ENCODE measurements at places on chromosomes 7 and 10.

- no peak for DNase-seq
These were observed 3.0 kb downstream of the DLX6 start for GRCh38 chr7:97008275-97008917.

- no peak for DNase-seq
These were observed 6.3 kb upstream of the HGF start for GRCh38 chr7:81776161-81776560.

- DNase-seq: no peak
These were observed 1085.4 kb upstream of the SORCS1 start for GRCh38 chr10:108249940-108250339.

GRCh38 chr7:77544518-77544917, 7.4 kb downstream of the PTPN12 start:
- DNase-seq: no peak

- no peak for DNase-seq
These were observed 143.3 kb downstream of the SLC25A13 start for GRCh38 chr7:96178581-96178980.

DNA sequence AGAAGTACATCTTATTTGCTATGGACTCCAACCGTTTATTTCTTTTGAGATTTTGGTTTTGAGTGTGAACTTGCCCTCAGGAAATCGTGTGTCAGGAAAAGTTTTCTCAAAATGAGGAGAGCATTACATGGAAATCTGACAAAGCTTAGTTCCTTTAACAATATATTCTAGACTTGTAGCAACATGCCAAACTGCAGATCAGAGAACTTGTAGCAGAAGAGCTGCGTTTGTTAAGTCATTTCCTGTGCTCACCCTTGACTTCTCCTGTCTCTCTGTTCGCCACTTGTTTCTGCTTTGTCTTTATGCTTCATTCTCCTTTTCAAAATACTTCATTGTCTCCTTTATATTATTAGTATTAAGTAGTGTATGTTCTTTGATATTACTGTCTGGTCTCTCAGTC, 116.6 kb upstream of the FOXP2 start:
- DNase-seq: no peak

DNA sequence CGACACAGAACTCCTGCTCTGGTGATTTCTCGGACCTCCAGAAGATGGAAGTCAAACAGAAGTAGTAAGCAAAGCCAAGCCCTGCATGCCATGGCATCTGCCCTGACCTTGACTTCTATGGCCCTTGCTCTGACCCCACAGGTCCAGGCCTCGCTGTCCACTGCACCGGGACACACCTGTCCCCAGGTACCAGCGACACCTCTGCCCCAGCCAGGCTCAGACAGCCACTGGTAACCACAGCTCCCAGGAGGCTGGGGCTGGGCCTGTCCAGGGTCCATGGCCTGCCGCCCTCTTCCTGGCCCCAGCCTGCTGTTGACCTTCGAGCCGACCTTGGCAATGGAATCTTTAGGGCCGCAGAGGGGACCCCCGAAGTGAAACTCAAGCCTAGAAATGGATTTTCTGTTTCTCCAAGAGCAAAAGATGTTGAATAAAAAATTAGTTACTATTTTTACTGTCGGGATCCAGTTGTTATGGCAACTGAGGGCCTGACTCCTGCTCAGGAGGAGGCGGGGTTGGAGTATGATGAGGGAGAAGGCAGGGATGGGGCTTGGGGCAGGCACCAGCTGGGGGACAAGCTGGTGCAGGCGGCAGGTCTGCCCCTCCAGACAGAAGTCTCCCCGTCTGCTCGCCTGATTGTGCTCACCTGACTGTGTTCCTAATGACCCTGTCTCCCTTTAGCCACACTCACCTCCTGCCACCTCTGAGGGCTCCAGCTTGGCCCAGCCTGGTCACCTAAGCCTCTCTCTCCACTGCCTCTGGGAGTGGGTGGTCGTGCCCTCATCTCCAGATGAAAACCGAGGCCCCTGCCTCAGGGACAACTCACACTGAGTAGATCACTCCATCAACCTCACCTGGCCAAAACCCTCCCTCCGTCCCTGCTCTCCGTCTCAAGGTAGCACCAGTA, 4.1 kb upstream of the MMD2 start:
- no peak for DNase-seq
